GM23248 (cell line): ENCODE measurements at places on chromosomes 3 and 15.

DNA sequence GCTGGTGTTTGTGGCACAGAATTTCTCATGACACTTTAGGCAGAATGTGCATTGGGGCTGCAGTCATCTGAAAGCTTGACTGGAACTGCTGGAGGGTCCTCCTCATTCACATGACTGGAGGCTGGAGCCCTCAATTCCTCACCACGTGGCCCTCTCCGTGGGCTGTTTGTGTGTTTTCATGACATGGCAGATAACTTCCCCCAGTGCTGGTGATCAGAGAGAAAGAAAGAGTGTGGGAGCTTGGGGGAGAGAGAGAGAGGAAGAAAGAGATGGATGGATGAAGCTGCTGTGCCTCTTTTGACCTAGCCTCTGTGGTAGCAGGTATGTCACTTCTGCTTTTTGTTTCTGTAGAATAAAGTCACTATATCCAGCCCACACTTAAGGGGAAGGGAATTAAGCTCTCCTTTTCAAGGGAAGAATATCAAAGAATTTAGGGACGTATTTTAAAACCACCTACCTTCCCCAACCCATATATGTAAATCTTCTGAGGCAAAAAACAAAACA is 169.6 kb upstream of the IL12A start:
- no peak for DNase-seq

DNA sequence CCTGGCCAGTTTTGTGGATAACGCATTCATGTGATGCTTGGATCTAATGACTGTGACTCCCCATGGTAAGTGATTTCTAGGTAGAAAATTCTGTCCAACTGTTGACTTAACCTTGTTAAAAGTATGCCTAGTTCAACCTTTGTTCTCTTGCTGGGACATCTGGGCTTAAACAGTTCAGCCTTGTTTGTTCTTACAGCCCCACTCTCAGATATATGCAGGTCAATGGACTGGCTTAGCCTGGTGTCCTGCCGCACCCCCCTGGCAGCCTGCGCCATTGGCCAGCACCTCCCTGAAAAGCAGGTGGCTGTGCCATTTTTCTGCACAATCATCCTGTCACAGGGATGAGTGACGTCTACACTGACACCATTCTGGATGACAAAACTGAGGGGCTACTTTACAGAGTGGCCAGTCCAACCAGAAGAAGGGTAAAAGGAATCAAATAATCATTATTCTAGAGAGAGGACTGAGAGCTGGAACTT is 244.7 kb upstream of the ONECUT1 start:
- DNase-seq: no peak

DNA sequence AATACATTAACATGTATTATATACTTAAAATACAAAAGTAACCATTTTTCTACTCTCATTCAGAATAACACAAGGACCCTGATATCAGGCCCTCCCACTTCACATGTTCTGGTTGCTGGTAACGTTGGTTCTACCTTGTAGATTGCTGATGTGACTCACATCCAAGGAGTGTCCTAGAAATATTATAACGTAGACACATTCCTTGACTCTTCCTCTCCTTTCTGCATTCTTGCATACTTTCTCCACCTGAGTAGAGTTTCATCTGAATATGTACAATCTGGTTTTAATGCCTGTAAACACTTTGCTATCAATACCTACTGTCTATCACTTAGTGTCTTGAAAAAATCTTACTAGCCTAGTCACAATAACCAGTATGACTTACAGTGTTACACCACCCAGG is 35.0 kb upstream of the NEDD4 start:
- no peak for DNase-seq

DNA sequence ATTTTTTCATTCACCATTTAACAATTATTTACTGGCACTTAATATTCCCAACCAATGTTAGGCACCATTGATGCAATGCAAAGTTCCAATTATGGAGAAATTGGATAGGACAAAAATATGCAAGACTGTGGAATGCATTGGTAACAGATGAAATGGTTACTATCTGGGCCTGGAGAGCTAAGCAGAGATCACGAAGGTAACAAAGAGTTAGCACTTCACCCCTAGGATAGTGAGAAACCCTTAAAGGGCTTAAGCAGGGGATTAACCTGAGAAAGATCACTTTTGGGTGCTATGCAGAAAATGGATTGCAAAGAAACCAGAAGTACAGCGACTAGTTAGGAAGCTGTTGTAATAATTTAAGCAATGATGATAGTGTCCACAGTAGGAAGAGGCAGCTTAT is 129.6 kb upstream of the GPR149 start:
- DNase-seq: no peak

GRCh38 chr15:85500060-85500708 is 119.8 kb downstream of the AKAP13 start:
- no peak for DNase-seq

- DNase-seq: no peak
These were observed 7.4 kb downstream of the EPHA3 start for GRCh38 chr3:89114841-89115223.

DNA sequence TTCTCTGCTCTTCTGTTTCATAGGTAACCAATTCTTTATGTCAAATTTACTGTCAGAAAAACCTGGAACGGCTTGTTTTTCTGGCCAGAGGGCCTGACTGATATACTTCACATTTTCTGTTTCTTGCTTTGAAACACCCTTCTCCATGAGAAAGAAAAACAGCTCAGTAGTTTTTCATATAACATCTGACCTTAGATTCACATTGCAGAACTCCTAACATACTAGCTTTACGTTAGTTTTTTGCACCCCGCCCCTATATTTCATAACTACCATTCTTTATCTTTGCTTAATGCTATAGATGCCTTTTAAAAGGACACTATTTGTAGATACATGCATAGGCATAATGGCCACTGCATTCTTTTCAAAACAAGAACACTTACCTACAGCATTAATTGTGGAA is 83.9 kb upstream of the TSC22D2 start:
- no peak for DNase-seq

DNA sequence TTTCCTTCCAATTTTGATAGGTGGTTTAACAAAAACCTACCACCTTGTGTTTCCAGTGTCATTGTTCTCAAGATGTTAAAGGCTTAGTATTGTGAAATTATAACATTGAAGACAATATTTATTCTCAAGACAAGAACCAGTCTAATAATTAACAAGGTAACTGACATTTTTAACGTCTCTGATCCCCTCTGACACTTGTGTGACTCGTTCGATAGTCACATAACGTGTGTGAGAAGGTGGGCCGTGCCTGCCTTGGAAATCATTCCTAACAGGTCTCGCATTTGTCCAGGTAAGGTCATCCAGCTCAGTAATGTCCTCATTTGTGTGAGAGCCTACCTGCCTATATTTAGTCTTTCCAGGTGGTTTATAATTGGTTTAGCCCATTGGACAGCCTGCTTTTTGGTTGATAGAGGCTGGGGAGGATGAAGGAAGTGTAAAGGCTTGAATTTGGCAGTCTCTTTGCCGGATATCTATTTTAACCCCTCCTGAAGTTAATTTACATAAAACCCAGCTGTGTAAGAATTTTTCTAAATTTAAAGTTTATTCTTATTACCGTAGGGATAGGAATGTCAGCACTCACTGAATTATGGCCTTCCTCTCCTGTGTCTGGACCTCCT is 94.4 kb downstream of the AKAP13 start:
- no peak for DNase-seq
